NCI-H69 (cell line): ENCODE measurements at places on chromosomes 13 and 19.

DNA sequence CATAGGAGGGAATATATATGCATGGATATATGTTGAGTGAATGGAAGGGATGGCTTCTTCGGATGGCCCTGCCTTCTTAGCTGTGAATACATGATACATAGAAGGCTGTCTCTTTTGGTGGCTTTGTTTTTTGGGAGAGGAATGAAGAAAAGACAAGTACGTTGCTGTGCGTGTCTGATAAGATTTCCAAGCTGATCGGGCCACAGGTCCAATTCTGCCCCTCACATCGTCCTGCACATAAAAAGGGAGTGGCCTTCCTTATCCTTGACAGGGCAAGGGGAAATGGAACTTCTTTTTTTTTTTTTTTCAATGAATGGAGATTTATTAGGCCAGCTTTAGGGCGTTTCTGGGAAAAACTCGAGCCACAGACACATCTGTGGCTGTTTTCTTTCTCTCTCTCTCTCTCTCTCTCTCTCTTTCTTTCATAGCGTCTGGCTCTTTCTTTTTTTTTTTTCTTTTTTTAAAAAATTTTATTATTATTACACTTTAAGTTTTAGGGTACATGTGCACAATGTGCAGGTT is 103.8 kb upstream of the SPATA13 start:
- no peak for DNase-seq

DNA sequence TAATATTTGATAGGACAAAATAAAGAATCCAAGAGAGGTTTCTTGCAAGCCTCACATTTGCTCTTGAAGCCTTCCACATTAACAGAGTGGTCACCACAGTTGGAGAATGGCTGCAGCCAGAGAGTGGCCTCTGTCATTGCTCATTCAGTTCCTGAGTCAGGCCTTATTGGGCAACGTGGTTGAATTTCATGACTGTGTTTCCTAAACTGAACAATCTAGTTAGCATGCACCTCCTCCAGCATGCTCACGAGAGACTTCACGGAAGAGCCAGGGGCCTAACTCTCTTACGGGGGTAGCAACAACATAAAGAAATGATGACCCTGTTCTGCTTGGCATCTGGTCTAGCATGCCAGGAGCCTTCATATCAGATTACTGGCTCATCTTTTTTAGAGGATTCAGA is 9.6 kb upstream of the UBL3 start:
- no peak for DNase-seq

DNA sequence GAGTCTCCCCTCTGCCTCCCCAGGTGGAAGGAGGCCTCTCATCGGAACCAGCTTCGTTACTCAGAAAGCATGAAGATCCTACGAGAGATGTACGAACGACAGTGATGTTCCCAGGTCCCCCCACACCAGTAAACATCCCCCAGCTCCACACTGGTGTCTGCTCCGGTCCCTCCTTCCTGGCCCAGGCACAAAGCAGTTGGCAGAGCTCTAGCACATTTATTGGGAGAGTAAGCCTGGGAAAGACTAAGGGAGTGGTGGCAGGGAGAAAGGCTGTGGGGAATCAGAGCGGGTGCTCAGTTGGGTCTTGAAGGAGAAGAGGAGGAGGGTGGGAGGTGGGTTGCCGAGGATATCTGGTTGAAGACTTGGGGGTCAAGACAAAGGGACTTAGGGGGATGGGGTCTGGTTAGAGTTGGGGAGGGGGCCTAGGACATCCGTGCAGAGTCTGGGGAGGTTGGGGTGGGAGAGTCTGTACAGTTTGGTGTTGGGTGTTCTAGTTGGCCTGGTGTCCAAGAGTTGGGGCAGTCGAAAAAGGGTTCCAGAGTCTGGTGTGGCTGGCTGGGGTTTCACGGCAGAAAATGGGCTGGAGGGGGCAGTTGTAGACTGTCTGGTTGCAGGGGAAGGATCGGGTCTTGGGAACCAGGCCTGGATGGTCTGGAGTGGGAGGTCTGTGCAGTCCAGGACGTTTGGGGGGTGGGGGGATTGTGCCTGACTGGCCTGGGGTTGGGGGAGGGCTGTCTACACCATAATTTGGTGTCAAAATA is 2.3 kb downstream of the HSPB6 start:
- DNase-seq, result no peak

DNA sequence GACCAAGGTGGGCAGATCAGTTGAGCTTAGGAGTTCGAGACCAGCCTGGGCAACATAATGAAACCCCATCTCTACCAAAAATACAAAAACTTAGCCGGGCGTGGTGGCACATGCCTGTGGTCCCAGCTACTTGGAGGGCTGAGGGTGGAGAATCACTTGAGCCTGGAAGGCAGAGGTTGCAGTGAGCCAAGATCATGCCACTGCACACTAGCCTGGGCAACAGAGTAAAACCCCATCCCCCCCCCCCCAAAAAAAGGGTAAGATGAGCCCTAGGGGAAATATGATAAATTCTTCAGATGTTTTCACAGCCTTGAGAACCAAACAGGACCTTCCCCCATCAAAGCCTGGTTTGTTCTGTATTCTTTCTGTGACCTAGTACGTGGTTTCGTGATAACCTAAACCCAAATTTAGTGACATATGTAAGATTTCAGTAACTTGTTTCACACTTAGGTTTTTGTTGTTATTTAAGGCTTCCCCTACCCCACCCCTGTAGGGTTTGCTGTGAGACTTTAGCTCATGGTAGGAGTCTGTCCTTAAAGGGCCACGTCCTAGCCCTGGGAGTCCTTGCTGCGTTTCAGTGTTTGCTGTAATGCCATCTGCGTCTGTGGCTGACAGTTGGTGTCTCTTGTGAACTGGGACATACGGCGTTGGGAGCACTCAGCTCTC is 49.6 kb downstream of the MYO9B start:
- no peak for DNase-seq

DNA sequence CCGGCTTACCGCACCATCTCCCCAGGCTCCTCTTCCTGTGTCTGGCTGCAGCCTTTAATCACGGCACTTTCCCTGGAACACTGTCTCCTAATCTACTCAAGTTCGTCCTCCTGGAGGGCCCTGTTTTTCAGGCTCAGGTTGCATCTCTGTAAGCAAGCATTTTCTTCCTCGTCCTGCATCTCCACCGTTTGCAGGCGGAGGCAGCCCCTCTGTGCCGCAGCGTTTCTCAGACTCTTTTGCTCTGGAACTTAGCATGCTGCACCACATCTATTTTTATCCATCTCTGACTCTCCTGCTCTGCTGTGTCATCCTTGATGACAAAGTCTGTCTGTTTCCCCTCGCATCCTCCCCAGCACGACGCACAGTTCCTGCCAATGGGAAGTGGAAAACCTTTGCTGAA is 117.5 kb downstream of the ATP8A2 start:
- no peak for DNase-seq

- no peak for DNase-seq
These were observed 37.2 kb downstream of the KCNRG start for GRCh38 chr13:50052478-50052877.

GRCh38 chr19:39736088-39736487 is 1.7 kb downstream of the CLC start:
- DNase-seq, result no peak
